ENCODE measurements at places on chromosomes 4 and X.

- ATAC-seq = no peak
These were observed 41.0 kb upstream of the UGT2B17 start for GRCh38 chr4:68617003-68617698.

DNA sequence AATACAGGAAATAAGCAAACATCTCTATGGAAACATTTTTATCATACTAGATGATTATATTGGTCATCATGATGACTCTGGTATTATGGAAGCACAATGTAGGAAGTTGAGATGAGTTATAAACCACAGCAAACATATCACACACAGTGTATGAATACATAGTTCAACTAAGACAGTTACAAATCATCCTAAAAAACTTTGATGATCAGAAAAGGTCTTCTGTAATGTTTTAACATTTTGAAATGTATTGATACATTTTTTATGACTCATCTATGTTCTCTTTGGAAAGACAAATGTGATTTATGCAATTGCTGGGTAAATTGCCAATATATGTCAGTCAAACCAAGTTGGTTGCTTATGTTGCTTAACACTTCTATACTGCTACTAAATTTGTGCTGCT lies 4.8 kb downstream of the CXCL3 start:
- no peak for ATAC-seq

- no peak for ATAC-seq
These were observed 75.3 kb upstream of the GRIA3 start for GRCh38 chrX:123108513-123109427.

DNA sequence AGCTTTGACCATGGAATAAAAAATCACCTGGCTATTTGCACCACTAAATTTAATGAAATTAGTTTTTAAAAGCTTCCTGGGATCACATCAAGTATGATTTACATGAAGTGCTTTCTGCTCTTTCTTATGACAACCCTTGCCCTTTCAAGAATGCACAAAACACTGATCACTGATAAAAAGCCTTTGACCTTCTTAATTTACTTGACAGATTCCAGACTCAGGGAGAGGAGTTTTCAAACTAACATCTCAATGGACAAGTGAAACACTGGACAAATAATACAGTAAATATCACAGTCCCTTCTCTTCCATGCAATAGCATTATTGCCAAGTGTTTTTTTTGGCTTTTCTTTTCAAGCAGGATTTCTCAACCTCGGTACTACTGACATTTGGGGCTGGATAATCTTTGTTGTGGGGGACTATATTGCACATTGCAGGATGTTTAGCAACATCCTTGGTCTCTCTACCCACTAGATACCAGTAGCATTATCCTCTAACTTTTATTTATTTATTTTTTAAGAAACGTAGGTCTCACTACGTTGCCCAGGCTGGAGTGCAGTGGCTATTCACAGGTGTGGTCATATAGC lies 86.3 kb downstream of the ZNF827 start:
- ATAC-seq = peak; percentile 36

DNA sequence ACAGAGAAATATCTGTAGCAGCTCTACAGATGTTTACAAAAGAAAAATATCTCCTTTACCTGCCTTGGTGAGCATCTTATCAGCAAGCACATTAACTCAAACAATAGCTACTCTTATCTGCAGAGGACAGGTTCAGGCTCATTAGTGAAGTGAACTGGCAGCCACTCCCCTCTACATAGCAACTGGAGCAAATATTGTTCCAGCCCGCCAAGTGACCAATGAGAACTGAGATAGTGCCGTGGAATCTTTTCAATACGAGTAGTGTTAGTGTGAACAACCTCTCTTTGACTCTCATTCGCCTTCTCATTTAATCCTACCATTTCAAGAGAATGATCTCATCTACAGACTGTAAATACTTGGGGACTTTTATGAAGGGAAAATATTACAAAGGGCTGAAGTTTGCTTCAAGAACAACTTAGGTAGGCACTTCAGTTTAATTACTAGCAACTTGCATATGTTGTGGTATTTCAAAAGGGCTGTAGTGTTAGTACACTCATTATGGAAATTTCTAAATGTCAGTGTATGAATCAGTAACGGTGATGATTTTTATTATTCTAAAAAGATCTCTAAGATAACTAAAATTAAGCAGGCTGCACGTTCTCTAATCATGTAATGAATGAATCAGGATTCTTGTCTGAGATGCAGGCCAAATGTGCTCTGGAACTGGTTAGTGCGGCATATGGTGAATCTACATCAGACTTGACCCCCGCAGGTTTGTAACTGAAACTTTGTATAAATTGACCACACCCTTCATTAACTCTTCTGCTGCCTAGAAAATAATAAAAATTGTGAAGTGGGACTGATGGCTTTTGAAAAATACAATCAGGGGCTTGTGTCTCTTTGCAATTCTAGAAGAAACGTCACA lies 72.4 kb downstream of the PALLD start:
- peak; percentile 77 for ATAC-seq

DNA sequence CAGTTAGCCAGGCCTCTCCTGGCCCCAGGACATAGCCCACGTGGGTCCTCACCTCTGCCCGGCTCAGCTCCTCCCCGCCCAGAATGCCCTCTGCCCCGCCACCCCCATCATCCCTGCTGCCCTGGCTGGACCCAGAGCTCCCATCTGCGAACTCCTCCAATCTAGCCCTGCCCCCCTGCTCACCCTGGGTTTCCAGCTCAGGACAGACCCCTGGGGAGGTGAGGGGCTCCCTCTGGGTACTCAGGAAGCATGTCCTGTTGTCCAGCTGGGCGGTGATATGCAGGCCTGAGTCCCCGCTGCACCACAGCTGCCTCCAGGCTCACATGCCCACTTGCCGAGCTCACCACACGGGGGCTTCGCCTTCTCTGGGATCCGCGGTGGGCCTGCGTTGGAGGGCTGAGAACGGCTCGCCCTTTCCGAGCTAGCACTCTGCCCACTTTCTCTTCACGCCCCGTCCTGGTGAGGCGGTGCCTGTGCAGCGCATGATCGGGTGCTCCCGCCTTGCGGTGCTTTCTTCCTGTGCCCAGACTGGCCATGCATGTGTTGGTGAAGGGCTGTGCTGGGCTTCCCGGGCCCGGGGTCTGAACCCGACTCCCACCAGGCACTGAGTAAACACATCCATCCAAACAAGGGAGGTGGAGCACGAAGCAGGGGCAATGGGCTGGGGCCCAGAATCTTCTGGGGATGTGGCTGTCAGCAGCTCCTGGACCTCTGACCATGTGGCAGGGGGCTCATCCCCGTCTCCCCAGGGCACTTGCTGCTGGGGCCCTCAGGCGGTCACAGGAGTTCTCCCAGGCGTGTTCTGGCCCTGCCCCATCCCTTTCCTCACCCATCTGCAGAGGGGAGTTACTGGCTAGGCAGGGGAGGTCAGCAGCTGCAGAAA lies 74.3 kb downstream of the RGS12 start:
- no peak for ATAC-seq

DNA sequence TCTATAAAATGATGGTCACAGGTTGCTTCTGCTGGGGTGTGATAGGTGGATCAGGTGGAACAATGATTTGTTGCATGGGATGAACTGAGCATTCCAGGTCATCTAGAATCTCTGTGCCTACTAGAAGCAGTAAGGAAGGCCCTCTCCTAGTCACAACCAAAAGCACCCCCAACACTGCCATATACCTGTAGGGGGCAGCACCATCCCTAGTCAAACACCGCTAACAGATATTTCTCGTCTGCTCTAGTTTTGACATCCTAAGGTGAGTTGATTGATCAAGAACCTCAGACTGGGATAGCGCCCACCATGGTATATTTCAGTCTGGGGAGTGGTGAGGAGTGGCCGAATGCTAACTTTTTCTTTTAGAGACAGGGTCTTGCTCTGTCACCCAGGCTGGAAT lies 160.2 kb downstream of the NHS start:
- ATAC-seq = no peak

- ATAC-seq = no peak
These were observed 242.7 kb downstream of the BCOR start for GRCh38 chrX:39854772-39855747.

DNA sequence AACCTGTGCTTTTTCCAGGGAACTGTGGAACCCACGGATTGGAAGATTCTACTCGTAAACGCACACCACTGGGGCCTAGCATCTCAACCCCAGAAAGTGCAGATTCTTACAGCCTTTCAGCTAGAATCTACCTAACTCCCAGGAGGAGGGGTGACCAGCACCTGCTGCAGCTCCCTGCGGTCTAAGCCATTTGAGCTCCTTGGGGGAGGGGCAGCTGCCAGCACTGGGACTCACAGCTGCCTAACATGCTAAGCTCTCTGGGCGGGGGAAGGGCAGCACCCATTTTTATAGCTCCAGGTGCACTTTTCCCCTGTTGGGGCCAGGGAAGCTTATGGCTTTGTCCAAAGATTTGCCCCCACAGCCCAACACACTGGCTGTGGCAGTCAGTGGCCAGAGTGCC lies 595.7 kb upstream of the EPHA5 start:
- ATAC-seq = no peak

DNA sequence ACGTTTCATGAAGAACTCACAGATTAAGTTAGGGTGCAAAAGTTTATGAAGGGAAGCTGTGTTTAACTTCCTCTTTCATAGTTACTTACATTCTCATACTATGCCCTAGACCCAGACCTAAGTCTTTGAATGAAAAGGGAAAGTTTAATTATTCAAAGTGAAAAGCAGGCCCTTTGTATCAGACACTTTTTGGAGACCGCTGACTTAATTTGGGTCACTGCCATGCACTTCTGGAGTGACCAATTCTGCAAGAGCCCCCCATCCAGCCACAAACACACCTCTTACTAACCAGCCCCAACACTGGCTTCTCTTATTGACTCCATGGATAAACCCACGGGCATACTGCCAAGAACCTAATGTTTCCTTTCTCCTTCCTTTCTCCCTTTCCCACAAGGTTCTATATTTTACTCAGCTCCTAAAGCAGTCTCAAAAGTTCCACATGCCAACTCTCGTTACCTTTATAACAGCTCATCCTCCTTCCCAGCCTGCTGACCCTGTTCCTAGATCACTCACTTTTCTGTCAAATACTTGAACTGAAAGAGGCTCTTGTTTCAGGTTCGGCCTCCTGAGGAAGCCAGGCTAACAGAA lies 34.5 kb downstream of the ABCE1 start:
- no peak for ATAC-seq

DNA sequence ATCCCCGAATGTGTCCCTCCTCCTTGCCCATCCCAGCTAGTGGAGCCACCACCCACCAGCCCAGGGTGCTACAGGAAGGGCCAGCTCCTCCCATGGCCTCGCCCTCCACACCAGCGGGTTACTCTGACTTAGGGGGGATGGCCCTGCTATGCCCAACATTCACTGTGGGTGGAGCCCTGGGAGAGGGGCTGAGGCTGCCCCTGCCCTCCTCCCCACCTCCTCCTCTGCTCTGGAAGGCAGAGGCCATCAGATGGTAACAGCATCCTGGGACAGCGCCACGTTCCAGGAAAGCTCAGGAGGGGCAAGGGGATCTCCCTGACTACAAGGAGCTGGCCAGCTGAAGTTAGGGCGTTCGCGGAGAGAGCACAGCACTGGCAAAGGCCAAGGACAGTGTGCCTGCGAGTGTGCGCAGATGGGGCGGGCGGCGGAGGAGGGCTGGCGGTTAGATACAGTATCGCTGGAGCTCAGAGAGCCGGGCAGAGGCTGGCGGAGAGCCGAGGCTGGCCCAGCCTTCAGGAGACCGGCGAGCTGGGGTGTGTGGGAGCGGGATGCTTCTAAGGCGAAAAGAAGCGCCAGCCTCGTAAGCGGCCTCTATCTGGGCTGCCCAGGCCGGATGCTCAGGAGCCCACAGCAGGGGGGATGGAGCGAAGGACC lies 1.5 kb downstream of the JAKMIP1 start:
- ATAC-seq = no peak

Data from gastroesophageal sphincter (tissue), 4 donors.